ENCODE measurements at places on chromosomes 12 and 14.

- no peak for DNase-seq
These were observed 976 bp downstream of the THAP2 start for GRCh38 chr12:71665090-71665463.

DNA sequence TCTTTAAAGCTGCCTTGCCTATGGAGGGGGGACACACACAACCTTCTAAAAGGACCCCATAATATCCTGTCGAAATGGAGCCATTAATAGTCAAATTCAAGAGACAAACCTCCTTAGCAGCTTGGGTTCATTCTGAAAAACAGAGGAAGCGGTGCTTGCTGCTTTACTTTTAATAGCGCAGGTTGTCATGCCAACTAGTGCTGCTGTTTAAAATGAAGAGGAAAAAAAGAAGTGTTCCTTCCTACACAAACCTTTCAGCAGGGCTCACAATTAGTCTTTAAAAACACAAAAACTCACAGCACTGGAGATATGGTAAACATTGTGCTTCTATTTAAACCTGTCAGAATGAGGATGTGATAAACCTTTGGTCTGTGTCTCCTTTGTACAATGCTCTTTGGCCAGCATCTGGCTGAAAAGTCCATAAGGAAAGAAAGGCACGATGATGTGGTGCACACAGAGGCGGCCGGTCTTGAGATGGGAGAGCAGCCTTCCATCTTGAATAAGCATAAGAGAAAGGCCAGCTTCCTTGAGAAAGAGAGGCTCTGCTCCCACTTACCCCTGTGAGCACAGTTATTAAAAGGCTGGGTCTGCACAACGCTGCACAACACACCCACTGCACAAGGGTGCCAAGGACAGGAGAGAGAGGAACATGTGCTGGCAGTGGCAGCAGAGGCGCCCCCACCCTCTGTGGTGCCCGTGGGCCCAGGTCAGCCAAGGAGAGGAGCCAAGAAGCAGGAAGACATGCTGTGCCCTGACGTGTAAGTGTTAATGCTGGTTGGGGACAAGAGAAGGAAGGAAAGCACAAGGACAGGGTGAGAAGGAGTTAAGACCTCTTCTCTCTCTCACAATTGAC, 144.6 kb downstream of the TTC7B start:
- no peak for DNase-seq

GRCh38 chr12:72241552-72241951, 30.6 kb upstream of the TRHDE start:
- DNase-seq: no peak

GRCh38 chr14:79528828-79529416, 682.4 kb downstream of the DIO2 start:
- no peak for DNase-seq

GRCh38 chr12:49092086-49092815, 2.4 kb downstream of the DHH start:
- no peak for DNase-seq

GRCh38 chr12:92419201-92419600, 273.6 kb upstream of the BTG1 start:
- no peak for DNase-seq

GRCh38 chr12:94191811-94192210, 43.4 kb downstream of the PLXNC1 start:
- no peak for DNase-seq

DNA sequence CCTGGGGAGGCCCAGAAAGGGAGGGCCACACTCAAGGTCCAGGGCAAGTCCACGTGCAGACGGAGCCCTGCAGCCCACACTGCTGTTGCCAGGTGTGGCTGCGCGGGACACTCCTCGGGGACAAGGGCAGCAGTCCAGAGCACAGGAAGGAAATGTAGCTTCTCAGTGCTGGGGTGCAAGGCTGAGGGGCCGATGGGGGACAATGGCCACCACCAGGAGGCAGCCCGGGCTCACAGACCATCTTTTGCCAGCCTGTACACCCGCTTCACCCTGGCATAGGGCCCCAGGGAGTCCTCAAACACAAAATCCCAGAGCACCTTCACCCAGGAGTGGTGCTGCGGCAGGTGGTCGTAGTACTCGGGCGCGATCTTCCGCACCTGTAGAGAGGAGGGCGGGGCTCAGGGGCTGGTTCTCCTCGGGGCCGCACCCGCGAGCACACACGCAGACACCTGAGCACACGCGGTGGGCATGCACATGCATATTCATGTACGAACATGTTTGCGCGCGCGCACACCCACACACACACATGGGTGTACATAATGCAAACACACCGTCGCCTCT, 12.8 kb downstream of the DEGS2 start:
- DNase-seq: no peak

DNA sequence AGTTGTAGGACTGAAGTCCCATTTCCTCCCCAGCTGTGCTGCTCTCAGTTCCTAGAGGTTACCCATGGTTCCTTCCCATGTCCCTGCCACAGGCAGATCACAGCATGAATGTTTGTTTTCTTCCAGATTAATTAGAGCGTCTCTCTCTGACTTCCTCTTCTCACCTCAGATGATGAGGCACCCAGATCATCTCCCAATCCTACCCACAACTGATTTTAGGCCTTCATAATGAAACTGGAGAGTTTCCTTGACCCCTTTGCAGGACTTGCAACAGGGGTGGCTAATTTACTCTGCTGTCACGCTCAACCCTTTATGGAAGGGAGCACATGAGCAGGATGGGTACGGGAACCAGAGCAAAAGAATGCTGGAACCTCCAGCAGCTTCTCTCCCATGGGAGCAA, 32.1 kb upstream of the TXNRD1 start:
- no peak for DNase-seq

DNA sequence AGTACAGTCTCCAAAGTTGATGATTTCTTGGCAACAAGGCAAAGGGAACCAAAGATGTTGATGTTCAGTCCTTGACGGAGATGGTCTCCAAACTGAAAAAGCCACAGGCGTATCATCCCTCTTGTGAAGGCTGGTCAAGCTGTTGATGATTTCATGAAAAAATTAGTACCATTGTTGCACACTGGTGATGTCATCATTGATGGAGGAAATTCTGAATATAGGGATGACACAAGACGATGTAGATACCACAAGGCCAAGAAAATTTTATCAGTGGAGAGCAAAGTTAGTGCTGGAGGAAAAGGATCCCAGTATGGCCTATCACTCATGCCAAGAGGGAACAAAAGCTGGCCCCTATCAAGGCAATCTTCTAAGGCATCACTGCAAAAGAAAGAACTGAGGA, 88.7 kb upstream of the KRR1 start:
- no peak for DNase-seq

DNA sequence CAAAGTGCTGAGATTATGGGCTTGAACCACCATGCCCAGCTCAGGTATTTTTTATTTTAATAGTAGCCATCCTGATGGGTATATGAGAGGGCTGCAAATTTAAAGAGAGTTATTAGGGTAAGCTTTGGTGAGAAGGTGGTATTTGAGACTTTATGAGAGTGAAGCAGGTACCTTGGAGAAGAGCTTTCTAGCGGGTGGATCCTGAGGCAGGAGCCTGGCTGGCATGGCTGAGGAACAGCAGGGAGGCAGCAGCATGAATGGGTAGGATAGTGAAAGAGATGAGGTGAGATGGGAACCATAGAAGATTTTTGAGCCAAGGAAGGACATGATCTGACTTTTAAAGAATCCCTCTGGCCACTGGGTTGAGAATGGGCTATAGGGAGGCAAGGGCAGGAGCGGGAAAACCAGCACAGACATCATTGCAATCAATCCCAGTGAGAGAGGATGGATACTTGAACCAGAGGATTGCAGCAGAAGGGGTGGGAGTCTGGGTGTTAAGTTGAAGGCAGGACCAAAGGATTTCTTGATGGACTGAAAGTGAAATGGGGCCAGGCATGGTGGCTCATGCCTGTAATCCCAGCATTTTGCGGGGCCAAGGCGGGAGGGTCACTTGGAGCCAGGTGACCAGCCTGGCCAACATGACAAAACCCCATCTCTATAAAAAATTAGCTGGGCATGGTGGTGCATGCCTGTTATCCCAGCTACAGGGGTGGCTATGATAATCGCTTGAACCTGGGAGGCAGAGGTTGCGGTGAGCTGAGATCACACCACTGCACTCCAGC, 5.7 kb downstream of the SVOP start:
- DNase-seq: no peak

GRCh38 chr14:104440297-104440956, 139.1 kb upstream of the C14orf180 start:
- DNase-seq: peak; percentile 72

- DNase-seq: no peak
These were observed at the start of gene DTX3 for GRCh38 chr12:57604454-57604991. TSS of gene DTX3 (plus strand) at chr12:57604824. CDS start at chr12:57606518, 1,694 bp downstream.

- no peak for DNase-seq
These were observed 222.0 kb downstream of the TMEM132D start for GRCh38 chr12:129681830-129682229.

DNA sequence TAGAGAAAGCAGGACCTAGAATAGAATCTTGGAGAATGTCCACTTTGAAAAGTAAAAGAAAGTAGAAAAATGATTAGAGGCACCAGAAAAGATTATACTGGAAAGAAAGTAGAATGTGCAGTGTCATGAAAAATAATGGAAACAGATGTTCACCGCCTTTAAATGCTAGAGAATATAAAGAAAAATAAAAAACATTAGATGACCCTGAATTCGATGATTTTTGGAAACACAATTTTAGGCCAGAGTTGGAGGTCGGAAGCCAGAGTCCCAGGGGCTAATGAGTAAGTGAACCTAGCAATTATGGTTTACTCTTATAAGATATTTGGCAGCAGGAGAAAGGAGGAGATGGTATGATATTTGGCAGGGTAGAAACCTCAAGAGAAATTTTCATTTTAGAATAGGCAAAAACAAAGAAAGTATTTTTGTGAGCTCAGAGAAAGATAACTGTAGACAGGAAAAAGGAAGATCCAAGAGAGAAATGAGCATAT, 37.7 kb downstream of the GYS2 start:
- no peak for DNase-seq

DNA sequence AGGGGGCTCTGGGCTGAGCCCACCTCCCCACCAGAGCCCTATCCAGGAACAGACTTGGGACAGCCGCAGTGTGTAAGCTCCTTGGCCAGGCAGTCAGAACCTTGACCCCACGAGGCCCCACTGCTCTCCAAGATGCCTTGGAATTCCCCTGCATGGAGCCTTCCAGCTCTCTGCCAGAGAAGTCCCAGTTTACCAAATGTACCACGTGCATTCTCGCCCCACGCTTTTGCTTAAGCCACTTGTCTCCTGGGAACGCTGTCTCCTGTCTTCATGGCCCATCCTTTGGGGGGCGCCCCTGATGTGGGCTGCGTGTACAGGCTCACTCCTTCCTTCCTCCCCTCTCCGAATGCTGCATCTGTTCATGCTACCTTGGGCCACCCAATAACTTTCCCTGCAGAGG, 7.9 kb downstream of the FAIM2 start:
- no peak for DNase-seq

GRCh38 chr14:90454041-90455000, 57.5 kb downstream of the CALM1 start:
- DNase-seq: no peak

GRCh38 chr12:89349814-89350213, 2.5 kb downstream of the DUSP6 start:
- DNase-seq: no peak

- no peak for DNase-seq
These were observed 549.6 kb downstream of the DIO2 start for GRCh38 chr14:79661752-79662151.

DNA sequence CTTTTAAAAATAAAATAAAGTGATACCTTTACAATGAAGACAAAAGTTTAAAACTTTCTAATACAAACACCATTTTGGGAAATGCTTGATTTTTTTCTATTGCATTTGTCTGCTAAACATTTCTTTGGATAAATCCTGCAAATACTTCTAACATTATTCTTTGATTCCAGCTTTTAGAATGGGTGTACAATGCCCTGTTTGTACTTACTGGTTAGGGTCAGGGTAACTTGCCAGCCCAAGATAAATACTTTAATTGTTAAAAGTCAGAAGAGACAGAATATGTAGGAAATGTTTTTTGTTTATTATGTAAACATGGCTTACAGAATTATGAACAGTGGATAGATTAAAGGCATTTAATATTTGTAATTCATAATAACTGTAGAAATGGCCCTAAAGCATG, 60.5 kb downstream of the WASHC4 start:
- DNase-seq: no peak

- no peak for DNase-seq
These were observed 86.2 kb downstream of the RIN3 start for GRCh38 chr14:92599811-92600210.

- no peak for DNase-seq
These were observed 447.4 kb downstream of the RAD51B start for GRCh38 chr14:68266998-68267397.

DNA sequence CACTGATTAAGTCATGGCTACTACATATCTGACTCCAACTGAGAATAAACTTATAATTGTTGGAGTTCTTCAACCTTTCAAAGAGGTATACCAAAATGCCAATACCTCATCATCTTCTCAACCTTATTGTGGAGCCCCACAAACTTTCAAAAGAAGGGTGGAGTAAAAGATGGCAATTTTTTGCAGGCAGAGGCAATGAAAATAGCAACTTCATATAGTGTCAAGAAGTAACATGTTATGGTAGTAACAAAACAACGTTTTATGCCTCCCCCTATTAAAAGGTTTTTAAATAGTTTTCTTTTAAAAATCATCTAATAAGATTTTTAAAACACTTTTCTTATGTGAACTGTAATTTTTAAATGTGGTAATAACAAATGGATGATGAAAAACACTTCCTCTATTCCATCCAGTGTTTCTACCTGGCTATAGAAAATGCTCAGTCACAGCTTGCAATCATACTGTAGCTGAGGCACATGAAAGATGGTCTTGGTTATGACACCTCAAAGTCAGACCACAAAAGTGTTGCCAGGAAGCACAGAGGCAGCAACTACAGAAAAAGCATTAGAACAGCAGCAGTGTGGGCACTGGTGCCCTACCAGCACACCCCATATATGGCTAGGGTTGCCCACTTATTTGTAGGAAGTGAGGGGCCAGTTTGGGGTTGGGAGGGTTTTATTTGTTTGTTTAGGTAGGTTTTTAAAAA, 7.0 kb downstream of the PPP1R12A start:
- no peak for DNase-seq

DNA sequence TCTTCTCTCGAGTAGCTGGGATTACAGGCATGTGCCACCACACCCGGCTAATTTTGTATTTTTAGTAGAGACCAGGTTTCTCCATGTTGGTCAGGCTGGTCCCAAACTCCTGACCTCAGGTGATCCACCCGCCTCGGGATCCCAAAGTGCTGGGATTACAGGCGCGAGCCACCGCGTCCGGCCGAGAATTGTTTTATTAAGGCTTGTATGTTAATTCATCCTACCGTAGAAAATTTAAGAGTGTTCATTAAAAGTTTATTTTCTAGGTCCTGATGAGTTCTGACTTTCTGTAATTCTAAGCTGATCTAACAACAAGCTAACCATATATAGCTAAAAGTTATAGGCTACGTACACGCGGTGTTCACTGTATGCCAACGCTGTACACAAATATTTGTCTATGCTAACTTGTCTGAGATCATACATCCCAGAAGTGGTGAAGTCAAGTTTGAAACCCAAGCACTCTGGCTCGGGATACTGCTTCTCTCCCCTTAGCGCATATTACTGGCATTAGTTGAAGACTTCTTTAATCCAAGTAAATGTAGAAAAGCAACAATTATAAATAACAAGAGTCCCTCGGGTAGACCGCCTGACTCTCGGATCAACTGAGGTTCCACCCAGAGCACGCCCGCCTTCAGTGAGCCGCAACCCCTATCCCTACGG, 570 bp upstream of the MRPS35 start:
- no peak for DNase-seq

Measured in esophagus muscularis mucosa (tissue), 4 donors.